ENCODE measurements at places on chromosomes 11 and 22.

GRCh38 chr11:120272303-120272702 is 32.4 kb downstream of the POU2F3 start:
- DNase-seq: no peak

GRCh38 chr22:44730490-44731356 is 21.7 kb upstream of the ARHGAP8 start:
- DNase-seq: no peak

GRCh38 chr22:43236411-43237166 is 49.7 kb upstream of the TTLL12 start:
- DNase-seq: no peak

DNA sequence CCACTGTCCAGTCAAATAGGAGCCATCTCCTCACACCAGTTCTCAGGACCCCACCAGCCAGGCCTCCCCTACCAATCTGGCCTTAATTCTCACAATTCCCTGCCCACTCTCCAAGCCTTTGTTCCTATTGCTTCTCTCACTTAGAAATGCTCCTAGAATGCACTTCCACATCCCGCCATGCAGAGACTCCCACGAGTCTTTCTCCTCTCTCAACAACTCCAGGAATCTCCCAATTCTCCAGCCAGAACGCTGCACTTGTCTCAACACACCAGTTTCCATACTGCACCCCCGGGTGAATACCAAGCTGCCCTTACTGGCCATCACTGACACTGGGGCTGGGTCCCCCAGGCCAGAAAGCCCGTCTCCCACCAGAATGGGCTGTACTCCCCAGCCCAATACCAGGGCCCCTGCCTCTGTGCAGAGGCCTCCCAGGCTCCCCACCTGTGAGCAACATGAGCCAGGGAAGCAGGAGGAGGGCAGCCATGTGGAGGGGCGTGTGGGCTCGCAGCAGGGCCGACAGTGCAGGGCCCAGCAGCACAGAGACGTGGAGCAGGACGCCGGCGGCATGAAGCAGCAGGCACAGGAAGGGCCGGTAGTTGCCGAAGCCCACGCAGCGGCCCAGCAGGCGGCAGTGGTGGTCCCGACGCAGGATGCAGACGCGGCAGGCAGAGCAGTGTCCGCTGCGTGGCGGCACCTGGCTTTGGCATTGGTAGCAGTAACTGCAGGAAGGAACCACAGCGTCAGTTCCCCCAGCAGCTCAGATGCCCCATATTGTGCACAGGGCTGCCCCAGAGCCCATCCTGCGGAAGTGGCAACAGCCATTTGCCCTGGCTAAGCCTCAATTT is 2.4 kb downstream of the ZDHHC24 start:
- DNase-seq: peak; percentile 48

- no peak for DNase-seq
Measured at GRCh38 chr22:38262051-38262795, 10.6 kb downstream of the TMEM184B start.

DNA sequence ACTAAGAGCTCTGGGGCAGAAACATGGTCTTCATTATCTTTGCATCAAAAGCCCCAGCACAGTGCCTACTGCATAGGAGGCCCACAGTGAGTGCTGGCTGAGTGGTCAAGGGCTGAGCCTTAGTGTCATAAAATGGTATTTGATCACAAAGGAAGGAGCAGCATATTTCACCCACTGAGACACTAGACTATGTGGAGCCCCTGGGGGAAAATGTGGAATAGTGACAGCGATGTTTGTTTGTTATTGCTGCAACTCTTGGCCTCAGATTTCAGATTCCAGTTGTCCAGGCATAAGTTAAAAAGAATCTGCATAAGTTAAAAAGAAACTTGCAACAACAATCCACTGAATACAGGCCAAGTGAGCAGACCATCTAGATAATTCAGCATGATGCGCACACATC is 7.0 kb downstream of the KIRREL3 start:
- no peak for DNase-seq

DNA sequence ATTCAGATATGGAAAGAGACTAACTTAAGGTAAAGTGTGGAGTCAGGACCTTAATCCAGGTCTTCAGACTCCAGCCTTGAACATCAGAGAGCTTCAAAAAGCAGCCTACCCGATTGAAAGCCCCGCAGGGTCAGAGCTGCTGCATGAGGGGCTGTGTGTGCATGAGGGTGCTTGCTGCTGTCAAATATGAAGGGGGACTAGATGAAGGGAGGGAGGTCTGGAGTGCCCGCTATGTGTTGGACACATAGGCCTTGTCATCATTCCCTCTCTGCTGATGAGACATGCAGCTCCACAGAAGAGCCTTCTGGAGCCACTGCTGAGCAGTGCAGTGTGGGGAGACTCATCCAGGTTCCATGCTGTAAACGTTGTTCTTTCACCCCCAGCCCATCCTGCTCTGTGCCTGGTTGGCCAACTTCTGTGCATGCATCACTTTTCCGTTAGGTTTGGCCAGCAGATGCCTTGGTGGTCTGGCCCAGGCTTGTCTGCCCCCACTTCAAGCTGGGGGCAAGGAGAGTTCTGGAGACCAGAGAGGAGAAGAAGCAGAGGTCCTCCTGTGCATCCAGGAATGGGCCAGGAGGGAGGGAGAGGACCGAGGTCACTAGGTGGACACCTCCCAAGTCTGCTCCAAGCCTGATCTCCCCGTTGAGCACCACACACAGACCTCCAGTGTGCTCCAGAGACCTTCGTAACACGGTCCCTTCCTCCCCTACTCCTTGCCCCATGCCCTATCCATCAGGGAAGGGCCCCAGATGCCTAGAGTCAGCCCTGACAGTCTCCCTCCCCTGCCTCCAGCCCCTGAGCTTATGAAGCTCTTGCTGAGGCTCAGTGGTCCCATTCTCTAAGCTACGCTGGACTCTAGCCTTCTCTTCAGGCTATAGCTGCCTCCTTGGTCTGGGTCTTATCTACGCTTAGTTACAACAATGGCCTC is 32.0 kb downstream of the LRRC32 start:
- no peak for DNase-seq

DNA sequence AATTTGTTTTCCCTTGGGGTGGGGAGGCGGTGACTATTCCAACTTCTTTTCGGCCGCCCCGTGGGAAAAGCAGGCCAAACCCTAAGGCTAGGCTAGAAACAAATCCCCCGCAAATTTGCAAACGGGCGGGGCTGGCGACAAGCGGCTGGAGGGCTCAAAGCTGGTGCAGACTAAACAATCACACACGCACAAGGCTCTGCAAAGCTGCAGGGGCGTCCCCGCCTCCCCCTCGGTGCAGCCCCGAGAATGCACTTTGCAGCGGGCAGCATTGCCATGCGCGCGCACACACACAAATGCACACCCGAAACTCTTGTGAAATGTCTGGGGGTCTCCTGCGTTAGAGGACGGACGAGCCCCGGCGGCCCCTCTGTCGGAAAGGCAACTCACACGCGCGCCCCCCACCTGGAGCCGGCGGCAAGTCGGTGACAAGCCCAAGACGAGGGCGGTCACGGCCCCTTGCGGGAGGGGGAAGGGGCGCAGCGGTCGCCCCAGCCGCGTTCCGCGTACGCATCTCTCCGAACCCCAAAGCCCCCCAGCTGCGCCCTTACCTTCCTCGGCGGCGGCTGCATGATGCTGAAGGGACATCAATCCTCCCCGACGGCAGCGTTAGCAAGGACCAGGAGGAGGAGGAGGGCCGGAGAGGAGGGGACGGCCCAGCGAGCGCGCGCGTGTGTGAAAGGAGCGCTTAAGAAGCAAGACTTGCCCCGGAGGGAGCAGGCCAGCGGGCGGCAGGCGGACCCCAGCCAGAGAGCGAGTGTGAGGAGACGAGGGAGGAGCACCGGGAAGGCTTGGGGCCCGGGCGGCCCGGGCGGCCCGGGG is 600 bp downstream of the FCHSD2 start:
- DNase-seq: peak; percentile 61

- DNase-seq: no peak
Measured at GRCh38 chr11:63767565-63768236, 874 bp downstream of the ZFTA start.

- no peak for DNase-seq
Measured at GRCh38 chr11:96061069-96061468, 137.2 kb upstream of the MTMR2 start.

GRCh38 chr11:73195191-73196007 is 22.7 kb upstream of the P2RY2 start:
- DNase-seq: no peak

DNA sequence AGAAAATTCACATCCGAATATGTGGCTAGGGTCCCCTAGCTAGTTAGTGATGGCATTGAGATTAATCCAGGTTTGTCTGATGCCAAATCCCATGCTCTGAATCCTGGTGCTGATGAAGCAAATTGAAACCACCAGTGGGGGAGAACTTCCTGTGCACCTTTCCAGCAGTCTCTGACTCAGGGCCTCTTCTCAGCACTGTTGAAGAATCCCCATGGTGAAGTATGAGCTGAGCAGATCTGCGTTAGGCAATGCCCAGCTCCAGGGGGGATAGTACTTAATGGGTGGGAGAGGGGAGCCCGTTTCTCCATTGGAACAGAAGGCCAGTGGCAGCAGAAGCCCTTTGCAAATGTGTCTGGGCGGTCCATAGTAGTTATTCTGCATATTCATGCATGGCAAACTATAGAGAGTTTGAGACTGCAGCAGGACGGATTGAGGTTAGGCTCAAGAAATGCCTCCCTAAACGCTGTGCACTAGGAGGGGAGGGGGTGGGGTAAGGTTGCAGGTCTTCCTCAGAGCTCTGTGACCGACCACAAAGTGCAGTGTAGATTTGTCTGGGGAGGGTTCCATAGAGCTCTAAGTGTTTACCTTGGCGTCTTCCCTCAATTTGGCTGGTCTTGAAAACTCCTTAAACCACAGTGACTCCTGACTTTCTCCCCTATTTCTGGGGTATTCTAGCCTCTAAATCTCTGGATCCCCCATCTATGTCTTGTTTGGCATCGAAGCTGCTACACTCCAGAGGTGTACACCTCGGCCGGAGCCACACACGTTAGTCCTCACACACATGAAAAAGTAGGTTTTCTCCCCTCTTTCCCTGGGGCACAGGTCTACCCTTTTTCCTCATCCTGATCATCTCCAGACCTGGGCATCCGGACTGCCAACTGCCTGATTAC is 4.8 kb downstream of the POU2F3 start:
- no peak for DNase-seq

DNA sequence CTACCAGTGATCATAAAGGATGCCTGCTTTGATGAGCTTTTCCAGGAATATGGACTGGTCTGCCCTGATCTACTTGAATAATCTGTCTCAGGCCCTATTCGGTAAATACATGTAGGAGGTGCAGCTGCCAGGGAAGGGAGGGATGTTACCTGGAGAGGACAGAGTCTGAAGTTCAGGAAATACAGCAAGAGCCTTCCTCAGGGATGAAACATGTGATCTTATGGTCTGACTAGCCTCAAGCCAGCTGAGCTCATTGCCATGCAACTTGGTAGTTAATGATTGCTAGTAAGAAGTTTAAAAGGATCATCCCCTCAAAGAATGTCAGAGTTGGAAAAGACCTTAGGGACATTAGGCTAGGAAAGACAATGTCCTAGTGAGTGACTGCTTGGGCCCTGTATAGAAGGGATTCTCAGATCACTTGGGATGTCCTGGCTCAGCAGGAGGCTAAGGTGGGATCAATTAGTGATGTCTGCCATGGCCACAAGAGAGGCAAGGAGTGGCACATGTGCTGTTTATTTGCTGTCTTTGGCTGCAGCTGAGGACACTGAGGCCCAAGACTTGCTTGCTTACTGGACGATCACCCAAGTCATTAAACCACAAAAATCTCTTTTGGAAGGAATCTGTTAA is 18.5 kb downstream of the PTPRJ start:
- DNase-seq: no peak

DNA sequence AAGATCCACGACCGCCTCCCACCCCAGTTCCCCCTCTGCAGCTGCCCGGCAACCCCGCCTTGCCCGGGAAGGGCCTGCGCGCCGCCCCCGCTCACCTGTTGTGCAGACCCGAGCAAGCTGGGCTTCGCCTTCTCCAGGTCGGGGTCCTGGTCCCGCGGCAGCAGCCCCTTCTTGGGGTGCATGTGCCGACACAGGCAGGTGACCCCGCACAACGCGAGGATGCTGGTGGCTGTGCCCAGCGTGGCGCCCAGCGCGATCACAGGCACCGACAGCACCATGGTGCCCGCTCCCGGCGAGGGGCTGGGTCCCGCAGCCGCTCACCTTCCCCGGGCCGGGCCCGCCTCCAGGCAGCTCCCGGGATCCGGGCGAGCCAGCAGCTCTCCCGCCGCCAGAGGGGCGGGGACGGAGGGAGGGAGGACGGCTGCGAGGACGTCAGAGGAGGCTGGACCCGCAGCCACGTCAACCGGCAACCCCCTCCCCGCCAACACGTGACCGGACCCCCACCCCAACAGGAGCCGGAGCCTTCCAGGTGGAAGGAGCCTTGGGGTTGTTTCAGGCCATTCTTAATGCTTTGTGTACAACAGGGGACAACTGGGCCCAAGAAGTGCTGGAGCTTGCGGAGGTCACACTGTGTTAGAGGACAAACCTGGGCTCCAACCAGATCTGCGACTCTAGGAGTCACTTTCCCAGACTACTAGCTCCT is at the start of gene SYT13:
Gene SYT13 (minus strand): TSS at position 412 of the 703 bp plus-strand sequence. CDS start 134 bp downstream, at position 278.
- DNase-seq: peak; percentile 65

DNA sequence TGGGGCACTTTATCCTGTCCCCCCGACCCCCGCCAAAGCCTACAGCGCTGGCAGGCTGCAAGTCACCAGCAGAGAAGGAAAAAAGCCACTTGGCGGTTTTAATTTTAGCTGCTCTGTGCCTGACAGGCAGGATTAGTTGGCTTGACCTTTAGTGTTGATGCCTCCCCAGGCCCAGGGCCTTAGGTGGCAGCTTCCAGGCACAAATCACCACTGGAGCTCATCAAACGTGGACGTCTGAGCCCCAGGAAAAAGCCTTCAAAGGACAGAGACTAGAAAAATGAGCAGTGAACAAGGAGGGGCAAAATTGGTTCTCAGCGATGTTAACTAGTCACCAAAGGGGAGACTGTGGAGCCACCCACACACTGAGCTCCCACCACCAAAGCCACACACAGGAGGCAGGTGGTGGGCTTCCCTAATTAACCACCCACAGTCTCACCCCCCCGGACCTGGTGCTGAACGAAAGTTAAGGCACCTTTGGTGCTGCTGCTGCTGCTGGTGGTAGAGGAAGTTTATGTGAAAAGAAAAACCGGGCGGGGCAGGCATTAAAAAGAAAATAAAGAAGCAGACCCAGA is 4.4 kb upstream of the PYGM start:
- no peak for DNase-seq

DNA sequence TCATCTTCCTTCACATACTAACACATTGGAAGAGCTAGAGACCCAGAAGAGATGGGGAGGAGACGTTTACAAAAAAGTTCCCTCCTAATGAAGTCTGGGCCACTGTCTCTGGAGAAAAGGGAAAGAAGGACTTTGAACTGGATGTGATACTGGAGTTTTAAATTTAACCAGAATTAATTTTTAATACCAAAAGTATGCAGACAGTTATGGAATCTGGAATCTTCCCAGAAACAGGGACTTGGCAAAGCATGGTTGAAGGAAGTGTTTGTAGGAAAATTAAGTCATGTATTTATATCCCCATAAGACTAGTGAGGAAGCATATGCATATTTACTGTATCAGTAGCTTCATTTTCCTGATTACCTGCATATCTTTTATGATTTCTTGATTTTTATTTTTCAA is 215.5 kb downstream of the TTC28 start:
- no peak for DNase-seq

DNA sequence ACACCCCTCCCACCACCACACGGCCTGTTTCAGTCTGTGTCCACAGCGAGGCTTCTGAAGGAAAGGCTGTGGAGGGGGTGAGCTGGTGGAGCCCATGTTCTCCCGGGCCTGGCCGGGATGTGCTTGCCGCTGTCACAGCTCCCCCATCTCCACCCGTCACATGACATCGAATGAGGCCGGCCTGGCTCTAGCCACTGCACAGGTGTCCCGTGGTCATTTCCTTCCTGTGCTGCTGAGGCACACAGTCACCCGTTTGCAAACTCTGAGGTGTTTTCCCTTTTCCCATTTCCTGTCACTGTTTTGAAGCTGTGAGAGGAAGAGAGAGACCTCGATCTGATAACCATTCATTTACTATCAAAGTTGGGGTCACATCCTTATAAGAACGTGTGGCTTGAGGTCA is 55.7 kb upstream of the CLDN5 start:
- no peak for DNase-seq
